Activated T-cell treated with anti-CD3 and anti-CD28 coated beads for 1 hour (primary cell): ENCODE measurements at places on chromosomes 1 and 21.

DNA sequence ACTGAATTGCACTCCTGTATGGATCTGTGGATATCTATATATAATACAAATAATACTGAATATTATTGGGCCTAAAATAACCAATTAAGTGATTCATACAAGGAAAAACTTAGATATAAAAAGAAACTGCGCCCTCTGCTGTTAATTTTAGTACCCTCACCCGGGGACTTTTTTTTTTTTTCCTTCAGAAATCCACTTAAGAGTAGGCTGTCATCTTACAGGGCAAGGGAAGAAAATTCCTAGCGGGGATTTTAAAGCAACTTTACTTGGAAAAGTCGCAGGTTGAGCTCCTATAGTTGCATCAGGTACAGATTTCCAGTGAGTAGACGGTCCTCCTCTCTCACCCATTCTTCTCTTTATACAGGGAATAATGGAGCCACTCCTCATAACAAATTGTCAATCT is 1.3 kb downstream of the NTNG1 start:
- no peak for DNase-seq

DNA sequence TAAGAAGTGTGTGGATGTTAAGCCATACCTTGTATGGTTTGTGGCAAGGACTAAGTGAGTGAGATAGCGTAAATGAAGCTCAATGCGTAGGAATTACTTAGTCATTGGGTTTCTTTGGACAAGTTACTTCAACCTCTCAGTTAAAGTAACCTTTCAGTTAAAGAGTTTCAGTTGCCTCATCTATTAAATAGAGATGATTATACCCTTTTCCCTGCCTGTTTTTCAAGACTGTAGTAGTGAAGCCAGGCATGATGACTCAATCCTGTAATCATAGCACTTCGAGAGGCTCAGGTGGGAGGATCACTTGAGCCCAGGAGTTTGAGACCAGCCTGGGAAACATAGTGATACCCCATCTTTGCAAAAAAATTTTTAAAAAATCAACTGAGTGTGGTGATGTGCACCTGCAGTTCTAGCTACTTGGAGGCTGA is 6.3 kb downstream of the ZMPSTE24 start:
- no peak for DNase-seq

DNA sequence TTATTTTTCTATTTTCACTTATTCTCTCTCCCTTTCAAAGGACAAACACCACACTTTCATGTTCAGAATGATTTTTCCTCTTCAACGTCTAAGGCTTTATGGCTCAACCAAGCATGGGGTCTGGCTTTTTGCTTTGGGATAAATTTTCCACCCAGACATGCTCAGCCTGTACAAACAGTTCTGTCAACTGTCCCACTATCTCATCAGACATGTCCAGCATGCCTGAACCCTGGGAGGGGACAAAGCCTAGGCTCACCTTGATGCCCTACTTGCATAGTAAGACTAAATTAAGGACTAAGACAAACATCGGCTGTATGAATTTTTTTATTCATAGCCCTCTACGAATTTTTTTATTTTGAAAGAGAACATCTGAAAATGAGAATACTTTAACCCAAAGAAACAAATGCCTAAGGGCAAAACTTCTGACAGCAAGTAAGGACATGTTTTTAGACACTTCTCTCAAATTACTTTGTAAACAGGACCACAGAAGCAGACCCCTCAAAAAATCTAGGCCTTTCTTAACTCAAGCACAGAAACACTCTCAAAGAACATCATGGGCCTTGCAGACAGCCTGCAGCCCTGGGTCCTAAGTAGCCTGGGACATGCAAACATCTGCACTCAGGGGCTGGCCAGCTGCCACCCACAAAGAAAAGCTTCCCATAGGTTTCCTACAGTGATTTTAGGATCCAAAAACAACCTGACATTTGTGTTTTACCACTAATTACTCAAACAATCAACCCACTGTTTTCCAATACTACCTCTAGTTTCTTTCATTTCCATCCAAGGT is 72.3 kb upstream of the PALMD start:
- no peak for DNase-seq

DNA sequence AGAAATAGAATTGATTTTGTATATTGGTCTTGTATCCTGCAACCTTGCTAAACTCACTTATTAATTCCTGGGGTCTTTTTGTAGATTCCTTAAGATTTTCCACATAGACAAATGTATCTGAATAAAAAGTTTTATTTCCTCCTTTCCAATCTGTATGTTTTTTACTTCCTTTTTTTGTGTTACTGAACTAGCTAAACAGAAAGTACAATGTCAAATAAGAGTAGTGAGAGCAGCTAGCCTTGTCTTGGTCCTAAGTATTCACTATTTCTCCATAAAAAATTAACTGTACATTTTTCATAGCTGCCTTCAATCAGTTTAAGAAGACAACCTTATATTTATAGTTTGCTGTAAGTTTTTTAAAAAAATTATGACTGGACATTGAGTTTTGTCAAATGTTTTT is 74.9 kb downstream of the FASLG start:
- DNase-seq = no peak

DNA sequence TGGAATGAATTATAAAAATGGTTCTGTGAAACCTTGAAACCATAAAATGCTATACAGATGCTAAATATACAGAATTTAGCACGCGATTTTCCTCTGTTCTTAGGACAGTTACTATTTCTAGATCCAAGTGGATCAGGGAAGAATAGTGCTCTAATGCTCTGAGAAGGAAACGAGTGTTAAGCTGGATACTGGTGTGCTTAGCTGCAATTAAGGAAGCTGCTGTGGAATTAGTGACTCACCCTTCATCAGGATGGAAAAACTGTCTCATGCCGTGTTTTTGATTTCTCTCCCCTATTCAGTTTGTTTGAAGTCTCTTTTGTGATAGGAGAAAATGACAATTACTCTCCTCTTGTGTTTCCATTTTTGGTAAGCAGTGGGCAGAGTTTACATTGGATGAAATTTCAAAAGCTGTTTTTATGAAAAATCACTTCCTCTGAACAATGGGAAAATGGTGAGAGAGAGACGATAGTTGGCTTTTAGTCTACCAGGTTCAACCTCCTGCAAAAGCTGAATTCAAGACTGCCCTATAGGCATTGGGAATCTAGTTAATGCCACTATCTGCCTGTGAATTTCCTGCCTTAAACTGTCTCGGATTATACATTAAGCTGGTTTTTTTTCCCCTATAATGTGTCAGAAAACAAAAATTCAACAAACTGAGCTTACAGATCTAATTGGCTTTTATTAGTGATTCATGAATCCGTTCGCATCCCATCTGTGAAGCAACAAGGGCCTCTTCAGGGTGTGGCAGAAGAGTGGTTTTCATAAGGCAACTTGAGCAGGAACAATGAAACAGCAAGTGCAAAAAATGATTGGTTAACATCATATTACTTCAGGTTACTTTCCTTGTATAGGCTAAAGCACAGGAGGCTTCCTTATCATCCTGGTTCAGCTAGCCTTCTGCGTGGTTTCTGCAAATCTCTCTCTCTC is 179.8 kb downstream of the ST6GALNAC3 start:
- no peak for DNase-seq

DNA sequence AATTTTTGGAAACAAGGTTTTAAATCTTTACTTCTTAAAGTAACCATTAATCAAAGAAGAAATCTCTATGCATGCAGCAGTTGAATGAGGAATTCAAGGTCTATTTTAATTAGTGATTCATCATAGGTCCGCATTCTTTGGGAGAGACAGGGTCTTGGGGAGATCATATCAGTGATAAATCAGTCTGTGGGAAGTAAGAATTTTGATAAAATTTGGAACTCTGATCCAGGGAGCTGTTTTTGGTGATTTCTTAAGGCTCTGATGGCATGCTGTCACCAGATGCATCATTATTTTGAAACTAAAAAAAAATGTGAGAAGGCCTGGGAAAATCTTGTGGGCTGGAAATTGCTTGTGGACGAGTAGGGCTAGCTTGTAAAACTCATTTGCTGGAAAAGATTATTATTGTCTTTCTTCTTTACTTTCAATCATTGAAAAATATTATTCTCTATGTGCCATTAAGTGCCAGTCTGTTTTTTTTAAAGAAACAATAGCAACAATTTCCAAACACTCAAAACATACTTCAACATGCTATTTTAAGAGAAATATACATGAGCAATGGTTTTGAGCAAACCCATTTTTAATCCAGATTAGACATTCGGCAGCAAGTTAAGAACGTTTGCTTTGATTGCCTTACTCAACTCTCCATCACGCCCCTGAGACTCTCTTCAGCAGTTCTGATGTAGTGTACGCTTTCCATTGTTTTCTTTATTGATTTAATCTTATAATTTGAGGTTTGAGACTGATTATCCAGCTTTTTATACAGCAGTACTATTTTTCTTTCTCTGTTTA is 62.6 kb downstream of the ZBTB18 start:
- DNase-seq = no peak

GRCh38 chr1:206955476-206956451 is 9.5 kb upstream of the PIGR start:
- DNase-seq = no peak

DNA sequence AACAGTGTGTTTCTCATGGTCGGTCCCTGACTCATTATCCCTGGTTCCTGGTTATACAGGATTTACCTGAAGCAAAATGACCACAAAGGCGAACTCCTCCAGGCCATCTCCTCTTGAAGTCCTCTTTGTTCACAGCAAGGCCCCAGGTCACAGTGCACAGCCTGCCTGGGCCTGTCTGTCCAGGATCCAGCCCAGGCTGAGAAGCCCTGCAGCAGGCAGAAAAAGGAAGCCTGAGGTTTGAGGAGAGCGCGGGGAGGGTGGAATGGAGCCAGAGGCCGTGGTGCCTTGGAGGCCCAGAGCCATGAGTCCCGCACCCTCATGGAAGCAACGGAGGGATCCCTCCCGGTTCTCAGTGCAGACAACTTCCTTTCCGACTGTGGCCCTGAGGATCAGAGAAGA is 136.8 kb upstream of the IRF2BP2 start:
- no peak for DNase-seq

DNA sequence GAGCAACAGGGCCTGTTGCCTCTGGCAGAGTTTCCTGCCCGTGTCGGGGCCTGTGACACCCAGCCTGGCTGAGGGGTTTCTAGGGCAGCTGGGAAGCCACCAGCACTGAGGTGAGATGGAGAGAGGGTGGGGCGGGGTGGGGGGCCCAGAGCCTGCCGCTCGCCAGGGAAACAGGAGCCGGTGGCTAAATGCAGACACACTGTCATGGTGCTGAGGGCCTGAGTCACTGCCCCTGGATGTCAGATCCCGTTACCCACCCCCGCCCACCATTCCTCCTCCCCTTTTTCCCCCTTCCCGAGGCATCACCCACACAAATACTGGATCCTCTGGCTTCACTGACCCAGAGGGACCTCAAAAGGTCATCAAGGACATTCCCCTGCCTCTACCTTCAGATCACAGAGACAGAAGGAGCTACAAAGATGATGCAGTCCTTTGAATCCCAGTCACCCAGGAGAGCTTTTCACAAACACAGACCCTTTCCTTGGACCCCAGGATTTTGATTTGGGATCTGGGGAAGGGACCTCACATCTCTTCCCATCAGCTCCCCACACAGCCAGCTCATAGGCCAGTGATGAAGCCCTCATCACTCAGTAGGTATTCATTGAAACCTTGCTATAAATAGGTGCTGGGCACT is 1.9 kb upstream of the HSPB7 start:
- no peak for DNase-seq

DNA sequence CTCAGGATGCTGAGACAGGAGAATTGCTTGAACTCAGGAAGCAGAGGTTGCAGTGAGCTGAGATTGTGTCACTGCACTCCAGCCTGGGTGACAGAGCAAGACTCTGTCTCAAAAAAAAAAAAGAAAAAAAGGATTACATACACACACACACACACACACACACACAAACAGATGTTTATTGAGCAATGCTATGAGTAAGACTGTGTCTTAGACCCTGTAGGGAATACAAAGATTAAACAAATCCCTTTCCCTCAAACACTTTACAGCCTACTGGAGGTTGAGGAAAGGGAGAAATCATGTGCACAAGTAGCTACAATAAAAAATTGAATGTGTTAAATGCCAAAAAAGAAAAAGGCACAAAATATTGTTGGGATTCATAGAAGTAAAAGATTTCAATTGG is 58.1 kb downstream of the RPAP2 start:
- DNase-seq = no peak

DNA sequence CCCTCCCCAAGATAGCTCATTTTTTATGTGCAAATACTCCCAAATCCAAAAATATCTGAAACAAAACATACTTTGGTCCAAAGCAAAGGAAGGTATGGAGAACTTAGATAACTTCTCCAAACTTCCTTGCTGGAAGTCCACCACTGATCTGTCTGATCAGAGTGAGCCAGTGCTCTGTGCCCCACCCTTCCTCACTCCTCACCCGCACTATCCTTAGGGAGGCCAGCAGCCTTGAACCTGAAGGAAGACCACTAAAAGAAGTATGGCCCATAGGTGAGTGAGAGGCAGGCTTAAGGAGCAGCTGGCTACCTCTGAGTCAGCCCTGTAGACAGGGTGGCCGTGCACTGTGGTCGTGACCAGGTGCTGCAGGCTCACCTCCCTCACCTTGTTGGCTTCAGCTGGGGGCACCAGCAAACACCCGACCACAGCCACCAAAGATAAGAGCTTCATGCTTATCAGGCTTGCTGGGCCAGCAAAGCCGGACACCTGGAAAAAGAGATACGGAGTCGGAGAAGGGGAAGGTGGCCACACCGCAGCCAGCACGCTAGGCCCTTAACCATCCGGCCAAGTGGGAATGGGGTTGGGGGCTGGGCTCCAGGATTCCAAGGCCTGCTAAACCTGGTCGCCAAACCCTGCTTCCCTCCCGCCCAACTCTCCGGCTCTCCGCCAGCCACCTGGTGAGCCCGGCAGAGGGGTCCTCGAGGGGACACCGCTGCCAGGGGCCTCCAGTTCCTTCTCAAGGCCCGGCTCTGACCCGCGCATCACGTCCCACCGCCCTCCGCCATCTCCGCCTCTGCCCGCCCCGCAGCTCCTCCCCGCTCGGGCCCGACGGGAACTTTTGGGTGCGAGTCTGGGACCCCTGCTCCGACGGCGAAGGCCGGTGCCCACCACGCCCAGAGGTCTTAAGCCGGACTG is 543 bp downstream of the TMEM9 start:
- no peak for DNase-seq

GRCh38 chr1:23960291-23961020 is 828 bp downstream of the PNRC2 start:
- DNase-seq = no peak

DNA sequence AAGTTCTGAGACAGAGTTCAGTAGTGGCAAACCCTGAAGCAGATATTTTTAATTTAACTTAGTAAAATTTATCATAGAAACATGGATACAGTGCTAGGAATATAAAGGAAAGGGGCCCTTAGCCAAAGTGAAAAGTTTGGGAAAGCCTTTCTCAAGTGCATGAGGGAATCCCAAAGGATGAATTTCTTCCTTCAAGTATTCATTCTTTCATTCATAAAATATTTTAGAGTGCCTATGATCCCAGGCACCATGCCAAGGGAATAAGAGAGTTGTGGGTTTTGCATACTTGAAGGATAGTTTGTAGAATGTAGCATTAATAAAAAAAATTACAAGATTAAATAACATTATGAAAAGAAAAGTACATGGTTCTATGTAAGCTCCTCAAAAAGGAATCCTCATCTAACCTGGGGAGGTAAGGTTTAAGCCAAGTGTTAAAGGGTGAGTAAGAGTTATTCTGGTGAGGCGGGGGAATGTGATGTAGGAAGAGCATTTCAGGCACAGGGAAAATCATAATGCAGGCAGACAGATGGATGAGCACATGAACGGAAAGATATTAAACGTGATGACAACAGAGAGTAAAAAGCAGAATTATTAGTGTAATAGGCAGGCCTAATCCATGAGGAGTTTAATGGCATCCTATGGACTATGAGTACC is 40.4 kb upstream of the NTNG1 start:
- DNase-seq = no peak

- DNase-seq = no peak
Measured at GRCh38 chr1:17579951-17580939, 40.7 kb downstream of the ARHGEF10L start.
